ENCODE measurements at places on chromosomes 2 and 18.

- no peaks in the 10 kb centered on the region for H3K36me3 ChIP-seq
- DNase-seq, result no peak
- no peak overlapping the region for H3K4me3 ChIP-seq
- H3K4me1 ChIP-seq, result peaks cover 6% of the 10 kb centered on the region
Observed at GRCh38 chr2:61924895-61925663, 19.6 kb downstream of the COMMD1 start.

GRCh38 chr2:182375862-182376261, 51.0 kb downstream of the PDE1A start:
- H3K4me3 ChIP-seq, result no peak overlapping the region
- no peaks in the 10 kb centered on the region for H3K27me3 ChIP-seq
- H3K4me1 ChIP-seq, result no peaks in the 10 kb centered on the region
- no peak overlapping the region for H3K27ac ChIP-seq
- no peaks in the 10 kb centered on the region for H3K36me3 ChIP-seq
- no peak for DNase-seq

- peaks cover 7% of the 10 kb centered on the region for H3K4me1 ChIP-seq
- H3K27me3 ChIP-seq, result no peaks in the 10 kb centered on the region
- no peak for DNase-seq
- H3K27ac ChIP-seq, result no peak overlapping the region
- no peaks in the 10 kb centered on the region for H3K36me3 ChIP-seq
Observed at GRCh38 chr18:45715212-45715780, 8.7 kb upstream of the SLC14A1 start.

- H3K27ac ChIP-seq, result no peak overlapping the region
- H3K36me3 ChIP-seq, result no peaks in the 10 kb centered on the region
- H3K4me3 ChIP-seq, result no peak overlapping the region
- H3K27me3 ChIP-seq, result peaks cover 16% of the 10 kb centered on the region
- DNase-seq, result no peak
Observed at GRCh38 chr2:237290261-237290660, 123.7 kb downstream of the COL6A3 start.

- no peaks in the 10 kb centered on the region for H3K36me3 ChIP-seq
- no peaks in the 10 kb centered on the region for H3K4me1 ChIP-seq
- H3K27ac ChIP-seq, result no peak overlapping the region
- DNase-seq, result no peak
Observed at GRCh38 chr2:72576459-72576858, 249.4 kb downstream of the EXOC6B start.

GRCh38 chr2:65514555-65515195, 82.3 kb upstream of the SPRED2 start:
- H3K4me3 ChIP-seq, result no peak overlapping the region
- no peak for DNase-seq
- H3K4me1 ChIP-seq, result no peaks in the 10 kb centered on the region
- H3K36me3 ChIP-seq, result no peaks in the 10 kb centered on the region
- H3K27ac ChIP-seq, result no peak overlapping the region
- no peaks in the 10 kb centered on the region for H3K27me3 ChIP-seq

GRCh38 chr18:56285387-56286065, 352.9 kb downstream of the TXNL1 start:
- DNase-seq, result no peak
- H3K4me1 ChIP-seq, result peaks cover 10% of the 10 kb centered on the region
- no peaks in the 10 kb centered on the region for H3K36me3 ChIP-seq
- no peak overlapping the region for H3K4me3 ChIP-seq
- no peaks in the 10 kb centered on the region for H3K27me3 ChIP-seq

- H3K4me1 ChIP-seq, result no peaks in the 10 kb centered on the region
- peak; percentile 46 for DNase-seq
- H3K4me3 ChIP-seq, result no peak overlapping the region
- no peak overlapping the region for H3K27ac ChIP-seq
Observed at GRCh38 chr2:168136392-168136977, 110.9 kb downstream of the STK39 start.

DNA sequence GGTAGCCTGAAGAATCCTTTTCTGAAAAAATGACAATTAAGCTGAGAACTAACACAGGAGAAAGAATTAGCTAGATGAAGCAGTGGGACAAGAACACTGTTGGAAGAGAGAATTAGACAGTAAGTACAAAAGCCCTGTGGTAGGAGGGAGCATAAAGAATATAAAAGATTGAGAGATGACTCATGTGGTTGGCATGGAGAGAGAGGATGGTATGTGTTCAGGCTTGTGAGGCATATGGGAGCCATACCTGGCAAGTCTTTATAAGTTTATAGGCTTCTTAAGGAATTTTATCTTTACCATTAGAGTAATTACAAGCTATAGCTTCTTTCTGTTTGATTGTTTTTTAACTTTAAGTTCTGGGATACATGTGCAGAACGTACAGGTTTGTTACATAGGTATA, 325.0 kb downstream of the ARL6IP6 start:
- H3K4me3 ChIP-seq, result no peak overlapping the region
- H3K27me3 ChIP-seq, result no peaks in the 10 kb centered on the region
- H3K4me1 ChIP-seq, result no peaks in the 10 kb centered on the region
- no peak for DNase-seq

DNA sequence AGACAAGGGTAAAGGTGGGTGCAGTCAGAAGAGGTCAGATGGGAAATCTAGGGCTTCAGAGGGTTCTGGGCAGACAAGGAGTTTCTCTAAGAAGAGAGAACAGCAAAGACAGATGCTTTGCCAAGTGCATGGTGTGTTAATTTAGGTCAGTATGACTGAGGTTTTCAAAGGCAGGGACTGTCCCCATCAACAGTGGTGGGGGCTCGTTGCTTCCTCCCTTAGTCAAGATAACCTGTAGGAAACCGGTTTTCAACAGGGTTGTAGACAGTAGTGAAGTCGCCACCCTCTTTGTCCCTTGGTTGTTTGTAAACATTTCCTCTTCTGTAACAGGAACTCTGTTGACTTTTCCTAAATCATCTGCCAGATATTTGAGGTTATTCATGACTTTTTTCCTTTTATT, 11.6 kb downstream of the RAB12 start:
- H3K27ac ChIP-seq, result no peak overlapping the region
- H3K36me3 ChIP-seq, result peaks cover 1% of the 10 kb centered on the region
- DNase-seq, result no peak
- H3K27me3 ChIP-seq, result no peaks in the 10 kb centered on the region
- H3K4me1 ChIP-seq, result peaks cover 34% of the 10 kb centered on the region

GRCh38 chr2:65786007-65786717, 353.8 kb upstream of the SPRED2 start:
- H3K4me1 ChIP-seq, result no peaks in the 10 kb centered on the region
- no peak overlapping the region for H3K4me3 ChIP-seq
- DNase-seq, result no peak
- no peak overlapping the region for H3K27ac ChIP-seq
- H3K36me3 ChIP-seq, result no peaks in the 10 kb centered on the region

- no peaks in the 10 kb centered on the region for H3K27me3 ChIP-seq
- H3K4me3 ChIP-seq, result no peak overlapping the region
- no peak overlapping the region for H3K27ac ChIP-seq
- DNase-seq, result no peak
Observed at GRCh38 chr18:77103187-77103850, 29.3 kb downstream of the MBP start.

- H3K4me1 ChIP-seq, result no peaks in the 10 kb centered on the region
- no peaks in the 10 kb centered on the region for H3K36me3 ChIP-seq
- no peak overlapping the region for H3K4me3 ChIP-seq
- H3K27me3 ChIP-seq, result peaks cover 2% of the 10 kb centered on the region
Observed at GRCh38 chr18:50151926-50152325, 43.0 kb downstream of the MYO5B start.

DNA sequence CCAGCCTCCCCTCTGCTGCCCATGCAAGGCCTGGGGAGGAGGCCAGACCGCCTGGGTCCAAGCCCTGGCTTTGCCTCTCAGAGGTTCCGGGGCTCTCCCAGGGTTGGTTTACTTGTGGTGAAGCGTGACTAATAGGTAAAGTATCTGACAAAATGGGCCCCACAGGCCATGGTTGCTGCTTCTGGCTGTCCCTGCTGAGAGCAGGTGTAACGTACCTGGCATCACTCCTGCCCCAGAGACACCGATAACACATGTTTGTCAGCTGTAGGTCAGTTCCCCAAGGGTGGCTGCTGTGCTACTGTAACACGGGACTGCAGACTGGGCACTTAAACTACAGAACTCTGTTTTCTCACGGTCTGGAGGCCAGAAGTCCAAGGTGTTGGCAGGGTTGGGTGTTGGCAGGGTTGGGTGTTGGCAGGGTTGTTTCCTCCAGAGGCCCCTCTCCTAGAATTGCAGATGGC, 34.1 kb downstream of the ODC1 start:
- peak; percentile 49 for DNase-seq
- peaks cover 70% of the 10 kb centered on the region for H3K4me1 ChIP-seq
- no peaks in the 10 kb centered on the region for H3K36me3 ChIP-seq

DNA sequence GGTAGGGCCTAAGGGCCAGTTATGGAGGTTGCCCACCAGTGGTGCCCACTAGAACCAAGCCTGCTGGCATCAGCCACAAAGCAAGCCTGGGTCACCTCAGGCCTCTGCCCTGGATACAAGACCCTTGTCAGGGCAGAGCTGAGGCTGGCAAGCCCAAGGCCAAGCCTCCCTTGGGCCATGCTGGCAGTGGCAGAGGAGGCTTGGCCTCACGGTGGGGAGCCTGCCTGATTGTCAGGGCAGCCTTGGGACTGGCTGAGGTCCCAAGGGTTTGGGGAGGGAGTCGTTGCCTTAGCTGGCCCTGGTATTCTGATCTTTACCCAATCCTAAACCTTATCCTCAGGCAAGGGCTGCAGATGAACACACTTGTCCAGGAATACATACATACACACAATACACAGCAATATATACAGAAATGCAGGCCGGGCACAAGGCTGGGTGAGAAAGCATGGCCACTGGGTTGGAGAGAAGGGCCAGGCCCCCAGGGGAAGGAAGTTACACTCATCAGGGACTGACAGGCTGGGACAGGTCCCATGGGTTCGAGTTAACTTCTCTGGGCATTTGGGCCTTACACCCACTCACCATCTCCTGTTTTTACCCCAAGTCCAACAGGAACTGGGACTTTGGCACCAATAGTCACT, 21.0 kb downstream of the CCT7 start:
- H3K4me3 ChIP-seq, result no peak overlapping the region
- no peak overlapping the region for H3K27ac ChIP-seq
- no peak for DNase-seq
- H3K36me3 ChIP-seq, result peaks cover 54% of the 10 kb centered on the region

- H3K36me3 ChIP-seq, result no peaks in the 10 kb centered on the region
- no peak overlapping the region for H3K27ac ChIP-seq
- H3K4me3 ChIP-seq, result no peak overlapping the region
- H3K27me3 ChIP-seq, result no peaks in the 10 kb centered on the region
- H3K4me1 ChIP-seq, result peaks cover 7% of the 10 kb centered on the region
Observed at GRCh38 chr2:112879491-112880041, 31.4 kb upstream of the IL37 start.

- H3K36me3 ChIP-seq, result no peaks in the 10 kb centered on the region
- H3K27me3 ChIP-seq, result no peaks in the 10 kb centered on the region
- no peak for DNase-seq
- no peaks in the 10 kb centered on the region for H3K4me1 ChIP-seq
- H3K27ac ChIP-seq, result no peak overlapping the region
Observed at GRCh38 chr2:237552908-237553307, 13.5 kb upstream of the PRLH start.

- H3K4me3 ChIP-seq, result no peak overlapping the region
- H3K27me3 ChIP-seq, result no peaks in the 10 kb centered on the region
- peaks cover 6% of the 10 kb centered on the region for H3K4me1 ChIP-seq
- H3K36me3 ChIP-seq, result peaks cover 4% of the 10 kb centered on the region
- DNase-seq, result peak; percentile 64
Observed at GRCh38 chr2:127355407-127356008, 32.3 kb downstream of the MAP3K2 start.

DNA sequence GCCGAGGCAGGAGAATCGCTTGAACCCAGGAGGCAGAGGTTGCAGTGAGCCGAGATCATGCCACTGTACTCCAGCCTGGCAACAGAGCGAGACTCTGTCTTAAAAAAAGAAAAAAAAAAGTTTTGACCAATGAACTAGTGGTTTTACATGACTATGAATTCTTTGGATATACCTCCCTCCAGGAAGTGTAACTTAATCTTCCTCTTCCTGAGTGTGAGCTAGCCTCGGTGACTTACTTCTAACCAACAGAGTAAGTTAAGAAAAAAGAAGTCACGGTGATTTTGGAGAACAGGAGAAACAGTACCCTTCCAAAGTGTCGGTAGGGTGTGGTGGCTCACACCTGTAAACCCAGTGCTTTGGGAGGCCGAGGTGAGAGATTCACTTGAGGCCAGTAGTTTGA, 7.1 kb downstream of the TIA1 start:
- peaks cover 4% of the 10 kb centered on the region for H3K36me3 ChIP-seq
- H3K27me3 ChIP-seq, result no peaks in the 10 kb centered on the region
- H3K4me3 ChIP-seq, result no peak overlapping the region
- H3K4me1 ChIP-seq, result peaks cover 19% of the 10 kb centered on the region
- DNase-seq, result no peak
- H3K27ac ChIP-seq, result no peak overlapping the region

DNA sequence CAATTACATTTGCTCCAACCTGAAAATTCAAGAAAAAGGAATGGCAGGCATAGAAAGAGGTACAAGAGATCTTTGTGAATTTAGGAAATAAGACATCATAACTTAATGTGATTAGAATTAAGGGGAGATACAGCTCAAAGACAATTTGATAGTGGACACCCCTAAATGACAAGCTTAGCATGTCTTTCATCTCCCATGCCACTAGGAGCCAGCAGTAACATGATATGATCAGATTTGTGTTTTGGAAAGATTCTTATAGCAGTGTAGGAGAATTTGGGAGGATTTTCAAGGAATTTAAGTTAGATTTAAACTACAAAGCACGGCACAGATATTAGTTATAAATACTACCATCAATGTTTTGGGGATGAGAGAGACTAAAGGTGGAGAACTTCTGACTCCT, 340.8 kb downstream of the RDH14 start:
- no peak overlapping the region for H3K27ac ChIP-seq
- no peak overlapping the region for H3K4me3 ChIP-seq
- no peak for DNase-seq

DNA sequence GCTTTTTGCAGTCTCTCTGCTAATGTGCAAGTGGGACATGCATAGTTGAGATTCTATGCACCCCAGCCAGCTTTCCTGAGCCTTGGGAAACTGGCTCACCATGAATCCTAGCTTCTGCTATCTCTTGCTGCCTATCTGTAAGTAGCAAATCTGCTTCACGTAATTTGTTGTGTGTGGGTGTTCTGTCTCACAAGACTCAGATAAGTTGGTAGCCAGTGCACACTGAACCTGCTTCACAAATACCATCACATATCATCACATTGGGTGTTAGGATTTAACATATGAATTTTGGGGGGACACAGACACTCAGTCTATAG, 13.9 kb upstream of the VRK2 start:
- H3K27ac ChIP-seq, result no peak overlapping the region
- no peaks in the 10 kb centered on the region for H3K36me3 ChIP-seq
- H3K27me3 ChIP-seq, result no peaks in the 10 kb centered on the region
- H3K4me1 ChIP-seq, result peaks cover 35% of the 10 kb centered on the region
- no peak overlapping the region for H3K4me3 ChIP-seq

GRCh38 chr18:45268583-45268982, 346.7 kb upstream of the SLC14A2 start:
- no peaks in the 10 kb centered on the region for H3K36me3 ChIP-seq
- no peaks in the 10 kb centered on the region for H3K27me3 ChIP-seq
- no peak overlapping the region for H3K27ac ChIP-seq
- H3K4me3 ChIP-seq, result no peak overlapping the region
- no peaks in the 10 kb centered on the region for H3K4me1 ChIP-seq

- no peaks in the 10 kb centered on the region for H3K36me3 ChIP-seq
- no peak overlapping the region for H3K4me3 ChIP-seq
- H3K4me1 ChIP-seq, result no peaks in the 10 kb centered on the region
- no peak overlapping the region for H3K27ac ChIP-seq
- H3K27me3 ChIP-seq, result no peaks in the 10 kb centered on the region
- DNase-seq, result no peak
Observed at GRCh38 chr18:62045316-62045715, 141.5 kb downstream of the PIGN start.

- H3K4me1 ChIP-seq, result peaks cover 15% of the 10 kb centered on the region
- no peak overlapping the region for H3K27ac ChIP-seq
- peaks cover 13% of the 10 kb centered on the region for H3K27me3 ChIP-seq
- no peak for DNase-seq
- H3K36me3 ChIP-seq, result no peaks in the 10 kb centered on the region
Observed at GRCh38 chr18:45774065-45774521, 50.1 kb downstream of the SLC14A1 start.
